ENCODE measurements at places on chromosomes 6 and 20.
A peak's percentile ranks its signal among the peaks of the same experiment; 100 is the strongest.

- no peak for DNase-seq
Observed at GRCh38 chr20:51710361-51710894, 57.8 kb downstream of the ATP9A start.

- no peak for DNase-seq
Observed at GRCh38 chr6:55617272-55617671, 38.3 kb upstream of the HMGCLL1 start.

GRCh38 chr20:47316776-47317126 lies 39.7 kb downstream of the ZMYND8 start:
- no peak for DNase-seq

DNA sequence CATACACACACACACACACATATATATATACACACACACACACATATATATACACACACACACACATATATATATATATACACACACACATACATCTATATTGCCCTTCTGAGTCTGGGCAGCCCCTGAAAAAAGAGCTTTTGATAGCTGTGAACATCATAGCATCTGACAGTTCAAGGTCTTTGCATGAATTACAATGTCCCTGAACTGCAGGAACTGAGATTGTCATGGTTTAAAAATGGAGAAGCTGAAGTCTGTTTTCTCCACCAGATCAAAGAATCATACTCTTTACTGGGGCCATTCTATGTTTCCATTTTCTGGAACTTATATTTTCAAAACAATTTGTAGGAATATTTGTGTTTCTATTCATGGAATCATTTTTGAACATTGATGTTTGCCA lies 189.8 kb downstream of the ZDHHC14 start:
- DNase-seq = no peak

GRCh38 chr6:40353197-40353966 lies 233.8 kb downstream of the LRFN2 start:
- no peak for DNase-seq

- DNase-seq = no peak
Observed at GRCh38 chr20:22464312-22465003, 119.9 kb downstream of the FOXA2 start.

DNA sequence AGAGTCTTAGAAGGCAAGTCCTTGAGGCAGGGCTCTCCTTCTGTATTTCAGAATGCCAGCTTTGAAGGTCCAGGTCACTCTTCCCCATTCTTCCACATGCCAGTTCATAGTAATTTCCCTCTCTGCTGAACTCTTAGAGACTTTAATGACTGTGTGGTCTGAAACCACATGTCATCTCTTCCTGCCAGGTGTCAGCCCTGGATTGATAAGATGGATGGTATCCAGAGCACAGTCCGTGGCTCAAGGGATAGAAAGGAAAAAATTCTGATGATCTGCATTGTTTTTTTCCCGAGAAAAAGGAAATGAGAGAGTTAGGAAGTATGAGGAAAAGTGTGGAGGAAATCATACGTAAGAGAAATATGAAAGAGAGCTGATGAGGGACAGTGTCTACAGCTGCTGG lies 250.9 kb downstream of the TPBG start:
- no peak for DNase-seq

- no peak for DNase-seq
Observed at GRCh38 chr20:44104798-44105517, 82.0 kb downstream of the JPH2 start.

DNA sequence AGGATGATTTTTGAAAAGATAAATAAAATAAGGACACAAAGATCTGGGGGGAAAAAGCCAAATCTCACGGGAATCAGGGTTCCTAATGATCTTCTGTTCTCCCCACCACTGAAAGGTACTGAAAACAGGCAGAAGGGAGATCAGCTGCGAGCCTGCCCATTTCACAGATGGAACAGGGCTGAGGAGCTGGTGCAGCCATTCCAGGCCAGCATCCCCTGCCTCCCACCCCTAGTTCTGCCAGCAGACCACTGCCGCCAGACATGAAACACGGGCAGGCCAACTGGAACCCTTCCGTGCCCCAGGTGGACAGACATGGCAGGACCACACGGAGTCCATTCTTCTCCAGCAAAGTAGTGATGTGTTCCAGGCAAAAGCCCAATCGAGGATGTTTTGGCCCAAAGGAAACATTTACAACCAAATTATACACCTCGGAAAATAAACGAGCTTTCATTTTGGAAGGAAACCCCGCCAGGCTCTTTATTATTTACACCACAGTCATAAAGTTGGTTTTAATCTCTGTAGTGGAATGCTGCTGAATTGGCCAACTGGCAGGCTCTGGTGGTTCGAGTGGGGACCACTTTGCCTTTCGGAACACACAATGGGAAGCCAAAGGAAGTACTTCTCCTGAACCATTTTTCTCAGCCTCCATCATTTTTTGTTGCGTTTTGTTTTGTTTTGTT lies 28.2 kb downstream of the ISM1 start:
- DNase-seq = no peak

- DNase-seq = no peak
Observed at GRCh38 chr20:33693289-33693688, 7.1 kb upstream of the E2F1 start.

DNA sequence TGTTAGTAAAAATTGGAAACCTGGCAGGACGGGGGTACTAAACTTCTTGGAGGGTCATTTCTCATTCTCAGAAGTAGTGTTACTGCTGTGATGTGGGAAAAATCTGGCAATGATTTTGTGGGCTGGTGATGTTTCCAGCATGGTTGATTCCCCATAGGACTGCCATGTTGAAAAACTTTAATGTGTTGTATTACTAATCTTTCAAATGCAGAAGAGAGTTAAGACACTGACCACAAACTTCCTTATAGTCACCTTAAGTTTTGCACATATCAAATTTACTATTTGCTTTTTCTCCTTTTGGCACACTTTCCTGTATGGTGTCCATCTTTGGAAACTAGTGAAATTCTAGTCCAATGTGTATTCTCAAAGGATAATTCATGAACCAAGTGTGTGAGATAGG lies 236.2 kb upstream of the TAB2 start:
- DNase-seq = no peak

DNA sequence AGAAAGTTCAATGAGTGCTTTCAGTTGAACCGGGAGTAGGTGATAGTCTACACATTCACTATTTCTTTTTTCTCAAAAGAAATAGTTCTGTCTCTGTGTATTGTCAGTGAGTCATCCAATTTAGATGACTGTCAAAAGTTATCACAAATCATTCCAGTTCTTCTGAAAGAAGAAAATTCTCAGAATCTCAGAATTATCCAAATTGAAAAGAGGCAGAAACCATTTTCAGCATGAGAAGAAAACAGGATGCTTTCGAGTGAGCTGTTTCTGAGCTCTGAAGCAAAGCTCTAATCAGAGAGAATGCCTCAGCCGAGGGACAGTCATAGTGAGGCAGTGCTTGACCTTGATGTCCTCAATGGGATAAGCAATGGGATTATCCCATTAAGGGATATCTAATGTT lies 97.9 kb downstream of the HUS1B start:
- no peak for DNase-seq

DNA sequence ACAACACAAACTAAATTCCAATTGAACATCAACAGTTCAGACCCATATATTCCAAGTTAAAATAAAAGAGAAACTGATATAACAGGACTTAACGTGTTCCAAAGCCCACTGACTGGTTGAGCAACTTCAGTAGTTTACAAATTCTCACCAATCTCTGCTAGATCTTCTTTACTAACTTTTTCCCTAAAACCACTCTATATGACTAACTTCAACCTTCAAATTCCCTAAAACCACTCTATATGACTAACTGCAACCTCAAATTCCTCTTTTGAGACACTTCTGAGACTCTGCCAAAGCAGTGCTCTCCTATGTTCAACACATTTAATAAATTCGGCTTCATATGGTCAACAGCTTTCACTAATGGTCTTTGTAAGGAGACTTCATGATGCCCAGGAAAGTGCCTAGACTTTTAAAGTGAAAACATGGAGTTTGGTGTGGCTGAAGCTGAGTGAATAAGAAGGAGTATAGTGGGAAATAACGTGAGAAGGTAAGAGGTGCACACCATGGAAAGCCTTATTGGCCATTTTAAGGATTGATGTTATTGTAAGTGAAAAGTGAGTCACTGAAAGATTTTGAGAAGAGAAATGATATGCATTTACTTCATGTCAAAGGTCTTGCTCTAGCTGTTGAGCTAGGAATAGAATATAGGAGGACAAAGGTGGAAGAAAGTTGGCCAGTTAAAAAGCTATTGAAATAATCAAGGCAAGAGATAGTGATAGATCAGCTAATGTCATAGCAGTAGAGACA lies 134.0 kb upstream of the HCRTR2 start:
- no peak for DNase-seq

DNA sequence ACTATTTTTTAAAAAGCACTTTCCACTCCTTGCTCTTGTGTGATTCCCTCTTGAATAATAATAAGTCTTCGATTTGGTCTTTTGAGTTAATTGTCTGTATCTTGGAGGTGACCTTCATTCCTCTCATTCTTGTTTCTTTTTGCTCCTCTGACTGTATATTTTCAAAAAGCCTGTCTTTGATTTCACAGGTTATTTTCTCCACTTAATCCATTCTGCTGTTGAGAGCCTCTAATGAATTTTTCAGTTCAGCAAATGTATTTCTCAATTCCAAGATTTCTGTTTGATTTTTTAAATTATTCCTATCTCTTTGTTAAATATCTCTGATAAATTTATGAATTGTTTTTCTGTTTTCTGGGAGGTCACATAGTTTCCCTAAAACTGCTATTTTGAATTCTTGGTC lies 21.7 kb upstream of the KIAA1586 start:
- no peak for DNase-seq

DNA sequence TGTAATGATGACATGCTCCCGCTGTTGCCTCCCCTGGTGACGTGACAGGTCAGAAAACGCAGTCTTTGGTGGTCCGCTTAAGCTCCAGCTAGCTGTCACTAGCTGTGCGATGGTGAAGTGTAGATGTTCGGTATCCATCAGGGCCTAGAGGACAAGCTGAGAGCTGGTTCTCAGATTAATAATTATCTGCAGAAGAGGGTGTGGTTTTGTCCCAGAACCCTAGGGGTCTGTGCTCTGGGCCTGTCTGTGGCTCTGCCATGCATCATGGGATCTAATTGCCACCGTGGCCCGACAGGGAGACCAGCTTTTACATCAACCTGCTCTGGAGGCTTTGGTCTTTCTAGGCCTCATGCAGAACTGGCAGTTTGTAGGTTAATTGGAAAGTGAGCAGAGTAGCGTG lies 34.1 kb downstream of the ERMARD start:
- DNase-seq = no peak

DNA sequence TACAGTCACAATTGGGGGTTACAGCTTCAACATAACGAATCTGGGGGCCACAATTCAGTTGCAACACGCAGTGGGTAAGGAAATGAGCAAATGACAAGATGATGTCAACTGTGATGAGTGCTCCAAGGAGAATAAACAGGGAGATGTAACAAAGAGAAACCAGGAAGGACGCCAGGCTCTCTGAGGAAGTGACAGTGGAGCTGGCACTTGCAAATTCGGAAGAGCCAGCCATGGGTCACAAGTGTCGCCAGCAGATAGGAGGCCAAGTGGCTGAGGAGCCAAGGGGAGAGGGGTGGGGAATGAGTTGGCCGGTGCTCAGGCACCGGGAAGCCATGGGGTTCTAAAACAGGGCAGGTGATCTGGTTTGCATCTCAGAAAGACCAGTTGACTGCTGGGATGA lies 136.4 kb downstream of the EYA2 start:
- DNase-seq = no peak

DNA sequence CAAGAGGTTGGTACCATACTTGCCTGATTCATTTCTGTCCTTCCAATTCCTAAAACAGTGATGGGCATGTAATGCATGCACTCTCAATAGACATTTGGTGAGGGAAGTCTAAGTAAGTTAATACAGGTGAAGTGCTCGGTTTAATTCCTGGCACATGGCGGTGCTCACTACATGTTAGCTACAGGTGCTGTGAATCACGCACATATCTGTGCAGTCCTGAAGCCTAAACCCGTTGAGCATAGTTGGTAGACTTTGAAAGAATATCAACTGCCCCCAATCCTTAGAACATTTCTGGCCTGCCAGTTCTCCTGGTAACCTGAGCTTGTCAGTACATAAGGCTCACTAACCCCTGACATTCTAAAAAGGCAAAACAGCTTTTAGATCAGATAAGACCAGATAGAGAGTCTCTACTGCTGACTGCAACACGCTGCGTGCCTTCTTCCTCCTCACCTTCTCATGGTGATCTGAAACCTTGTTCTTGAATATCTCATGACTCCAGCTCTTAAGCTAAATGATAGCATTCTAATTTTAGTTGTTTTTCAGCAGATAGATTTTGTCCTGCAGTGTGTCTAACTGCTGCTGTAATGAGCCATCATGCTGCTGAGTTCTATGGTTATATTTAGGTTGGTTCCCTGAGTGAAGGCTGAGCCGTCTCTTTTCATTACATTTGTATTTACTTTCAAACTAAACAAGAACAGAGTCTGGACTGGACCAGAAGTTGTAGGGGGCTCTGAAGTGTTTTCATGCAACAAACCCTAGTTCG lies 328.5 kb upstream of the QKI start:
- DNase-seq = no peak

DNA sequence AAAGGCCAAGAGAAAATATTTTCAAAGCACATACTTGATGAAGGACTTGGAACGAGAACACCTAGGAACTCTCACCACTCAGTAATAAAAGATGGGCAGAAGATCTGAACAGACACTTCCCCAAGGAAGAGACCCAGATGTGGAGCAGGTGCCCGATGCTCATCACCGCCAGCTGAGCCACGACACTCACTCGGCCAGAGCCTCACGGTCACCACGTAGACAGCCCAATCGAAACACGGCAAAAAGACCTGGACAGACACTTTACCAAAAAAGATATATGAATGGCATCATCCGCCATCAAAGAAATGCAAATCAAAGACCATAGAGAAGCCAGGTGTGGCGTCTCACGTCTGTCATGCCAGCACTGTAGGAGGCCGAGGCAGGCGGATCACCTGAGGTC lies 41.6 kb downstream of the SLC2A4RG start:
- no peak for DNase-seq

- no peak for DNase-seq
Observed at GRCh38 chr6:101830501-101831031, 437.1 kb downstream of the GRIK2 start.

DNA sequence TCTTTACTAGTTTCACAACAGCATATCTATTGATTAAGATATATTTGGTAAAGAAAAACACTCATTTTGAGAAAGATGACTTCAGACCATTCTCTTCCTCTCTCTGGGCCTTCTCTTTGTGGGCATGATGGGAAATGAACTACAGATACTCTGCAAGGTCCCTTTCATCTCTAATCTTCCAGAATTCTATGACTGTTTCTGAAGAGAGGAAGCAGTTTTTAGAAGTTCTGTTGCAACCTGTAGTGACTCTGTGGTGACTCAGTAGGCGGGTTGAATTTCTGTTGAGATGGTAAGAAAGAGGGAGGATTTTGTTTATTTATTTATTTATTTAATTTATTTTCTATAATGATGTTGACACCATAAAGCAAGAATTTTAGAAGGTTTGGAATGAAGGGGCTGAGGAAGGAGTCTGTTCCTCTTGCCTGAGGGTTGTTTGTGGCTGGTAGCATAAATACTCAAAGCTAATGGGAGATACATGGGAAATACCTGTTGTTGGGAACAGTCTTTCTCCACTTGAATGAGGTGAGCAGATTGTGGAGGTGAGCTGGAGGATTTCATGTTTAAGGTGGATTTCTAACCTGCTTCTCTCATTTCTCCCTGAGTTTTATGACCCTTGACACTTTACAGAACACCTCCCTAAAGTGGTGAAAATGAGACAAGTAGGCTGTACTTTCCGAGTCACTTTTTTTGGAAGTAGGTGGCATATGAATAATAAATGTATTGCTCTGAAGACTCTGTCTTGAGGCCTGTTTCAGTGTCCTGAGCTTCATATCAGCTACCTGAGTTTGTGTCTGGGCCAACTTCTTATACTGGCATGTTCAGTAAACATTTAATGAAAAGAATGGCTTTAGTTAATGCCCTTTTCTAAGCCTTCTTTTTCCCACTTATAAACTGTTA lies 15.0 kb downstream of the ACSS2 start:
- DNase-seq = peak; percentile 41

All from hepatic stellate cell (primary cell).